ENCODE measurements at places on chromosomes 11 and 22. TPM values are rescaled to one million over a fixed set of nuclear protein-coding genes. Genes with fewer than 3 reads are reported as not detected.

The TMEM191C gene
- total RNA-seq, result 0.59 TPM

The RBFOX2 gene
- 1.1 TPM for total RNA-seq

The DYNC2H1 gene
- 1.2 TPM for total RNA-seq

The BACE1 gene
- total RNA-seq, result 0.41 TPM

The TBX10 gene
- total RNA-seq, result not detected
